ENCODE measurements at places on chromosomes 3 and 15.

DNA sequence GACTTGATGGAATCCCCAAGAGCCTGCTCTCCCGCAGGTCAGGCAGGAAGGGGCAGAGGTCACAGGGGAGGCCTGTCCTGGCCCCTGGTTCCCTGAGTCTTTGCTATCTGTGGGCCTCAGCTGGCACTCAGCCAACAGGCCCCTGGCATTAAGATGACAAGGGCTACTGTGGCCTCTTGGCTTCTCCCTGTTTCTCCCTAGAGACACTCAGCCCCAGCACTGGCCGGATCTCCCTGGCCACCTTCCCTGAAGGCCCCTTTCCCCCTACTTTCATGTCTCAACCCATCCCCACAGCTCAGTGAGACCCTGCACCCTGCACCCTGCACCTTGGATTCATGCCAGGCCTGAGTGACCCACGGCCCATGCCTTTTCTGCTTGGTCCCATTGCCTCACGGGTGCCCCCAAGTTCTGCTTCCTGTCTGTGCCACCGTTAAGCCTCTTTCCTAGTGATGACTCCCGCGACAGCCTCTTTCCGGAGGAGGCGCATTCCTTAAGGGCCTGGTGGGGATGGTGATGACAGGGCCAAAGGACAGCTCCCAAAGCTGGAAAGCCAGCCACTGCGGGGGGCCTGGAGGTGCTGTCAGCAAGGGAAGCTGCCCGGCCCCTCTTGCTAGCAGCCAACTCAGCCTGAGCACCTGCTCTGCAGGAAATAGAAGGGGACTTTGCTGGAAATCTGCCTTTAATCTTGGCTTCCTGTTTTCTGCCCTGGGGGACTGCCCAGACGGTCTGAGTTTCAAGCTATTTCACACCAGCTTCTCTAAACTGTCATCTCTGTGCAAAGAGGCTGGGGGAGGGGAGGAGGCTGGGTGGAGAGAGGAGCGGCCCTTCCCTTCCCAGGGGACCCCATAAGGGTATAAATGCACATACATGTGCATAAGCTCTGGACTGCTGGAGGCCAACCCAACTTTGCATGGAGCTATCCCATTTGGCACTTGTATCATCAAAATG is 4.8 kb upstream of the CSK start:
- peak; percentile 82 for DNase-seq

DNA sequence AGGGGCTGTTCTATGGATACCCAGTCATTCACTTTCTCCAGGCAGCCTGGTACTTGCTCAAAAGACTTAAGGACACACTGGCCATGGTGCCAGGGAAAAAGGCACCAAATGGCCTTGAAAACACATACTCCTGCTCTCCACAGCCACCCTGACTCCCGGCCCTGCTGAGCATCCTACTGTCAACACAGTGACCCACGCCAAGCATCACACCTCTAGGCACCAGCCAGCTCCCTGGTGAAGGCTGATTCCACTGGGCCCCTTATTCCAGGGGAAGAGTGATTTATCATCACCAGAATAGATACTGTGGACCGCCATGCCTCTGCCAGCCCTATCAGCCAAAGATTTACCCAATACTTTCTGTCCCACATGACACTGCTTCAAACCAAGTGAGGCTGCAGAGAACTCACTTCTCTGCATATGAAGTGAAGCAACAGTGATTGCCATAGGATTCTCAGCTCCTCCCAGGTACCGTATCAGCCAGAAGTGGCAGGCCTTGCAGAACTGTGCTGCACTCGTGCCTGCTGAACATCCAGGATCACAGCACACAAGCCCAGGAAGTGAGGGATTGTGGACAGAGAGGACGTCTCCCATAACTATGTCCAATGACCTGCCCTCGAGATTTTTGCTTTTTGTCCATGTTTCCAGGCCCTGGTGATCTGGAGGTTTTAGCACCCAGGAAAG is 63.7 kb downstream of the WHAMM start:
- no peak for DNase-seq

DNA sequence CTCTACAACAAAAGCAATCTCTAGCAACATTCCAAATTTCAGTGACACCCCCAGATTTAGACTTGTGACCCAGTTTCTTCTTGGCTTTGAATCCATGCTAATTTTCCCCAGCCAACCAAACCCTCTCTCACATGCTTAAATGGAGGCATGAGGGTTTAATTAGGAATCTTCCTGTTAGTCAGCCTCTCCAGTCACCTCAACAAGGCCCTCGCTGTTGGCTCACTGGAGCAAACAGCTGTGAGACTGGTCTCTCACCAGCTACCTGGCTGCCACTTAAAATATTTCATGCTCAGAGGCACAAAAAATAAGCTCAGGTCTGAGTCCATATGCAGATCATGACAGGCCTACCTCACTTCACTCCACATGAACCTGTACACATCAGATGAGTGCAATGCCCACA is 630.4 kb upstream of the ADAMTS9 start:
- no peak for DNase-seq

- DNase-seq = peak; percentile 49
Observed at GRCh38 chr3:111238885-111239284, 167.3 kb downstream of the NECTIN3 start.

GRCh38 chr3:84555629-84556028 is 403.2 kb upstream of the CADM2 start:
- DNase-seq = no peak

- DNase-seq = no peak
Observed at GRCh38 chr3:37892927-37893600, 31.4 kb downstream of the CTDSPL start.

- no peak for DNase-seq
Observed at GRCh38 chr3:27963519-27963918, 241.4 kb upstream of the EOMES start.

DNA sequence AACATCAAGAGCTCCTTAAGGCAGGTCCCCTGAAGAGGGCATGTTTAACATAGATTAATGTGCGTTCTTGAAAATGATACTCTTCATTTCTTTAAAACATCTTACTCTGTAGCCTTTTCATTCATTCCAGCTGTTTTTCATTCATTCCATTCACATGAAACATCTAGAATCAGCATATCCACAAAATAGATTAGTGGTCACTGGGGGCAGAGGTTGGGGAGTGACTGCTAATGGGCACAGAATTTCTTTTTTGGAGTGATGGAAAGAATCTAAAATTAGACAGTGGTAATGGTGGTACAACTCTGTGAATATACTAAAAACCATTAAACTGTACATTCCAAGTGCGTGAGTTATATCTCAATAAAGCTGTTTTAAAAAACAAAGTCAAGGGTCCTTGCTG is 15.4 kb upstream of the CXCR6 start:
- no peak for DNase-seq

GRCh38 chr3:166405896-166406295 is 568.7 kb upstream of the BCHE start:
- no peak for DNase-seq

DNA sequence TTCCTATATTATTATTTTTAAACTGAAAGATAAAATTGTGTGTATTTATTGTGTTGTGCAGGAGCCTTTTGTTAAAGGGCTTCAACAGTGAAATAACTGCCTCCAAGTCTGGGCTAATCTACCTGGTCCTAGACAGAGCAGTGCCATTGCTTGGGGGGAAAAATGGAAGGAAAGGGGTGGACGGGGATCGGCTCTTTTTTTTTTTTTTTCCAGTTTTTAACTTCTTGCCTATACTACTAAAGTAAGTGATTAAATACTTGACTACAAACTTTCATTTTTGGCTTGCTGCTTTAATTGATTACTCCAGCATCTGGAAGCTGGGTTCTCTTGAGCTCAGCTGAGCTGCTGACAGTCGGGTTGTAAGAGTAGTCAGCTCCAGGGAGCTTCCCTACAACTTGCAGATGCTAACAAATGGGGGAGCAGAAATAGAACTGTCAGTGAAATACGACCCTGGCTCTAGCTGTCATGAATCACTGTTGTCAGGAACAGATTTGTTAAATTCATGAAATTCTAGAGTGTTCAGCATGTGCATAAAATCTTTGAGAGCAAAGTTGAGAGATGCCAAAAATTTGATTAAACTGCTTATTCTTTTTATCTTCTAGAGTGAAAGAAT is 276.7 kb downstream of the ROBO1 start:
- DNase-seq = no peak

DNA sequence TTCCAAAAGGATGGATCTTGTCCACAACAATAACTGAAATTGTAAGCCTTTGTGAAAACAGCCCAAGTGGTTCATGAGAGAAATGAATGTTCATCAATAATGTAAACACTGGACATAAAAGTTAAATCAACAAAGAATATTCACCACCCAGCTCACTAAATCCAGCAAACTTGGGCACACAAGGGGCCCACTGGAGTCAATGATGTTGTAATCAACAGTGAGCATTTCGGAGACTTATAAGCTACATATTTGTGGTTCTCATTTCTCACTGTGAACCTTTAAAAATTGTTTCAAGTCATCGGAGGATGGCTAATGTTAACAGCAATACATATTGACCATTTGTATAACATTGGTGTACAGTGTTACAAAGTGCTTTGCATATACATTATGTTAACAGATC is 63.1 kb downstream of the VGLL4 start:
- no peak for DNase-seq

DNA sequence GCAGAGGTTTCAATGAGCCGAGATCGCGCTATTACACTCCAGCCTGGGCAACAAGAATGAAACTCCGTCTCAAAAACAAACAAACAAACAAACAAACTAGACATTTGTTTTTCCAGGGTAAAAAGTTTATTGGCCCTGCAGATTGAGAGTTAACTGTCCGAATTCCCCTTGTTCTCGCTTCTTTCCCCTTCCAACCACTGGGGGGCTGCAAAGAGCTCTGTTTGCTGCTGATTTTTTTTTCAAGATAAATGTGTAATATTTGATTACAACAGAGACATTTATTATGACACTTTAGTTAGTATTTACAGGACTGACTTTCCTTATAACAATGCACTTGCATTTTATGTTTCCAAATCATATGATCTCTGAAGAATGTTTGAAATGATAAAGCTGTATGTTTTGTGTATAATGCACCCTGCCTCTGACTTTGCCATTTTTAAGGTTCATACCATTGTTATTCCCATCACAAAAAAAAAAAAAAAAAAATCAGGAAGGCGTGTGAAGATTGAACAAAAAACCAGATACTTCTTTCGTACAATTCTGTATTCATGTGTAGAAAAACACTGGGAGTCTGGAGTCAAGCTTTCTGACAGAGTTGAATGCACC is 2.8 kb downstream of the CLSTN2 start:
- DNase-seq = no peak

DNA sequence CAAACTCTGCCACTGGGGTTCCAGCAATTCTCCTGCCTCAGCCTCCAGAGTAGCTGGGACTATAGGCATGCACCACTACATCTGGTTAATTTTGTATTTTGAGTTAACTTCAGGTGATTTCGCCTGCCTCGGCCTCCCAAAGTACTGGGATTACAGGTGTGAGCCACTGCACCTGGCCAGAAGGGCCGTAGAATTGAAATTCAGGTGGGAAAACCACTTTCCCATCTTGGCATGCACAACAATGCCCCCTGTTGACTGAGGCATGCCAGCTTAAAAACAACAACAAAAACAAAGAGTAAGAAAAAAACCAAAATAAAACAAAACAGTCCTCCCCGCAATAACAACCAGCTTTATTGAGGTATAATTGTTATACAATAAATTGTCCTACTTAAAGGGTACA is 32.6 kb upstream of the RAB11A start:
- DNase-seq = no peak

DNA sequence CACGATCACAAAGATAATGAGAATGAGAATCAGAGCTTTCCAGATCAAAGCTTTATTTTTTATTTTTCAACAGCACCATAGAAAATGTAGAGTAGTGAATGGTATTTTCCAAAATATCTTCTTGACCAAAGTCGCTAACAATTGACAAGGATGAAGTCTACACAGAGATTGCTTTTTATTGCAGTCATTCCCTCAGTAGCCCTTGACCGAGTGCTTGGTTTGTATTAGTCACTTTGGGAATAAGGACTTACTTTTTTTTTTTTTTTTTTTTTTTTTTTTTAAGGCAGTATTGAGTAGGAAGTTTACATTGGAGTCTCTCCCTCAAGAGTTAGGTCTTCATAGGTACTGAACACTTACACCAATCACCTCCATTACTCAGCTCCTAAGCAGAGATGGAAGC is 39.8 kb downstream of the THRB start:
- DNase-seq = no peak

GRCh38 chr15:27017168-27017809 is 46.3 kb downstream of the GABRG3 start:
- DNase-seq = no peak

DNA sequence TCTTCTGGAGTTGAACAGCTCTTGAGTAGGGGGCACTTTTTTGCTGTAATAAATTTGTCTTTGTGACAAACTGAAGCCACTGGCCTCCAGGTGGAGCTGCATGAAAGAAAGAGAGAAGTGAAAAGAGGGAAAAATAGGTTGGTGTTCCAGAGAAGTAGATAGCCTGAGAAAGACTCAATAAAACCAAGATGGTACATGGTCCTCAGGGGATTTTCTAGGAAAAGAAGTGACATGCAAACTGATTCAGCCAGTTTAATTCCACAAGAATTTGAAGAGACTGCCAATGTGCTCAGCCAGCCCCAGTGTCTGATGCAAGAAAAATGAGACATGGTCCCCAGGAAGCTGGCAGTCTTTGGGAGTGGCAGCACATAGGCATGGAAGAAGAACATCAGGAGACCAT is 152.7 kb downstream of the CD47 start:
- DNase-seq = peak; percentile 26

DNA sequence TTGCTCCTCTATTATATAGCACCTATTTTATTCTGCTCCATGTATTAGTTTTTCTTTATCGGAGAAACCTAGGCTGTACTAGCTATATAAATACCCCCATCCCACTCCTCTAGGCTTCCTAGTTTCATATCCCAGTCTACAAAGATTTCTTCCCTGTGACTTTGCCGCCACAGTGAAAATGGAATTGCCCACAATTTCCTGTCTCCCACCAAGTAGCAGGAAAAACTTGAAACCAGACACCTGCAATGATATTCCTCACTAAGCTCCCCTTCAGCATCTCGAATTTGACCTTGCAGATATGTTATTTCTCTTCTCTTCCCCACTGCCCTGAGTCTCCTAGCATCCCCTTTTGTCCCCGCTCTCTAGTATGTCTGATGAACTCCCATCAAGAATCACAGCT is 685.8 kb upstream of the CCDC54 start:
- DNase-seq = no peak

- DNase-seq = peak; percentile 17
Observed at GRCh38 chr3:25910997-25911396, 121.1 kb downstream of the OXSM start.

GRCh38 chr3:186099178-186099577 is 9.7 kb downstream of the ETV5 start:
- DNase-seq = no peak

- no peak for DNase-seq
Observed at GRCh38 chr3:111333642-111334041, 208.4 kb upstream of the CD96 start.

DNA sequence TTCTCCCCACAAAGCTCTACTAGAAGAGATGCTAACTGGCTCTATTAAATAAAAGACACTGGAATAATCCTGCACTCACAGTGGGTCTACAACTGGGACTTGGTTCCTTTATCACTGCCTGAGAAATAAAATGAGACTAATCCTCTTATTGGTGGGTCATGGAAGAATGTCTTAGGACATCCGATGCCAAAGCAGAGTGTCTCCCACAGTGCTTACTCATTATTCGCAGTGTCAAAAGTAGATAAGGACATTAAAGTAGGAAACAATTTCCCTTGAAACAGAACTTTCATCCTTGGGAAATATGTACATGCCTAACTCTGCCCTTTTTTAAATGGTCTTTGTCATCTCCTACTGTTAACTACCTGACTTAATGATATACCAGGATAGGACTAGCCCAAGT is 71.5 kb downstream of the GSK3B start:
- no peak for DNase-seq

Measured in CD4-positive, alpha-beta T cell treated with Interleukin-1 beta for 1 hour (primary cell).